ENCODE measurements at places on chromosomes 2 and 18.

- no peak for DNase-seq
Observed at GRCh38 chr2:157290525-157290924, 33.0 kb downstream of the GALNT5 start.

- no peak for DNase-seq
Observed at GRCh38 chr2:64957109-64957903, 31.9 kb upstream of the SLC1A4 start.

- peak; percentile 50 for DNase-seq
Observed at GRCh38 chr2:235779444-235779896, 285.6 kb downstream of the AGAP1 start.

DNA sequence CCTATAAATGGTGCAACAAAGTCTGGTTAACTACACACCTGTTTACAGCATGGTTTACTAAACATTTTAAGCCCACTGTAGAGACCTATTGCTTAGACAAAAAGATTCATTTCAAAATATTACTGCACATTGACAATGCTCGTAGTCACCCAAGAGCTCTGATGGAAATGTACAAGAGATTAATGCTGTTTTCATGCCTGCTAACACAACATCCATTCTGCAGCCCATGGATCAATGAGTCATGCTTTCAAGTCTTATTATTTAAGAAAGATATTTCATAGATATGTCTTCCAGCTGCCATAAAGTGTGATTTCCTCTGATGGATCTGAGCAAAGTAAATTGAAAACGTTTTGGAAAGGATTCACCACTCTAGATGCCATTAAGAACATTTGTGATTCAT, 781.1 kb downstream of the MBD2 start:
- no peak for DNase-seq

DNA sequence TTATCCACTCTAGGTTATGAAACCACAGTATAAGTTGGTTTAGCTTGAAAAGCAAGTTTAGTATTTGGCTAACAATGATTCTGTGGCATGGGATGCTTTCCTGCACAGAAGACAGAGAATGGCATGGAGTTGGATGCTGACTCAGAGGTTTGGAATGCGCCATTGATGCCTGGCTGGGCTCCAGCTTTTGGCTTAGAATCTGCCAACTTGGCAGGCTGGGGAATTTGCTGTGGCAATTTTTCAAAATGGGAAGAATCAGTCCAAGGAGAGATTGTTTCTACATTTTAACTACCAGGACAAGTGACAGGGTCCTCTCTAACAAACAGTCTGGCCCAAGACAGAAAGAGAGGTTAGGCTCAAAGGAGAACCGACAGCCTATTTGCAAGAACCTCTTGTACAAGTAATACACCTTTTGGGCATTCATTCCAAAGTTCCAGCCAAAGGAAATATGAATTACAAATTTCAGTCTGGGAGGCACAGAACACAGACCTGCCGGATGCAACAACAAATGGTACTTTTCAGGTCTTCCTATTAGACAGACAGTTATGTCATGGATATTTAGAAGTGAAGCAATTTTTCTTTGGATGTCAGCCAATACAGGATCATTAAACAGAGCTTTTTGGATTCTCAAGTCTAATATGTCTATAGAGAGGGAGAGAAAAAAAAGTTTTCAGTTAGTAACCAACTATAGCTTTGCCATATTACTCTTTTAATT, 1027.7 kb downstream of the TMEM182 start:
- DNase-seq, result no peak

DNA sequence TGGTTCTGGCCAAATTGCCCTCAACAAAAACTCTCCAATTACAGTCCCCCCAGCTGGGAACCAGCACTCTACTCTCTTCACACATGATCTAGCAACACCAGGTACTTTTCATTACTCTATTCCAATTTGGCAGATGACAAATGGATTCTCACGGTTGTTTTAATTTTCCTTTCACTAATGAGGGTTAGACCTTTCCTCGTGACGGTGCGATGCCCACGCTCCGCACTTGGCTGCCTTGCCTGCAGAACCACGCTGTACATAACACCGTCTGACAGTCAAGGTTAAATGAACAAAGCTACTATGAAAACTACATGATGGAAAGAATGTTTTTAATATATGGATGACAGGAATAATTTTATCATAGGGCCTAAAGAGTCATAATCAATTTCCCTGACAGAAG, 141.5 kb downstream of the FBXO15 start:
- DNase-seq, result no peak

DNA sequence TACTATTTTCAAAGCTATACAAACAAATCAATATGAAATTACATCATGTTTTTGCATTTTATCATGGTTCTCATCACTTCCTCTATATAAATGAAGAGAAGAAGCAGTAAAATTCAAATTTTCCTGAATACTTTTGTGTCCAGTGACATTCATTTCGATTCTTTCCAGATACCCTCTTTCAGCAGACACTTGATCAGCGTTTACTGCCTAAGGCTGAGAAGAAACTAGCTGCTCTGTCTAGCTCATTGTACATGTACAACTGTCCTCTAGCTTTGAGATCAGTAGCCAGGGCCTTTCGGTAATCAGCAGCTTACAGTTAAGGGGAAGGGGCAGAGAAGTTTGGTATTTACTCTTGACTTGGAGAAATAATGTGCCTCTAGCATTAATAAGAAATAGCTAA, 4.8 kb downstream of the VRK2 start:
- DNase-seq, result no peak

Measured in T-helper 2 cell (primary cell).